Mesenchymal stem cell (in vitro differentiated cells and primary cell): ENCODE measurements at places on chromosomes 13 and 19.

DNA sequence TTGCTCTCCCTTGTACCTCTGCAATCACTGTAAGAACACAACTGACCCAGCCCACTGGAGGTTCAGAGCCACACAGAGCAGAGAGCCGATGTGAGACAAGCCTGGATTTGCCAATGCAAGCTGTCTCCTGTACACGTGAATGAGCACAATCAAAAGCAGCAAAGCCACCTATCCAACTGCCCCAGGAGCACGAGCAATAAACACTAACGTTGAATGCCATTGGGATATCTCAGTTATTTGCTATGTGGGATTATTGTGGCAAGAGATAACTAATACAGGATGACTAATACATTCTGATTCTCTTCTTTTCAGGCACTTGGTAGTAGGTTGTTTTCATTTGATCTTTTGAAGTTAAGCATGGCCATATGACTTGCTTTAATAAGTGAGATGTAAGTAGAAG is 85.2 kb upstream of the FAM216B start:
- peak; percentile 50 for DNase-seq

DNA sequence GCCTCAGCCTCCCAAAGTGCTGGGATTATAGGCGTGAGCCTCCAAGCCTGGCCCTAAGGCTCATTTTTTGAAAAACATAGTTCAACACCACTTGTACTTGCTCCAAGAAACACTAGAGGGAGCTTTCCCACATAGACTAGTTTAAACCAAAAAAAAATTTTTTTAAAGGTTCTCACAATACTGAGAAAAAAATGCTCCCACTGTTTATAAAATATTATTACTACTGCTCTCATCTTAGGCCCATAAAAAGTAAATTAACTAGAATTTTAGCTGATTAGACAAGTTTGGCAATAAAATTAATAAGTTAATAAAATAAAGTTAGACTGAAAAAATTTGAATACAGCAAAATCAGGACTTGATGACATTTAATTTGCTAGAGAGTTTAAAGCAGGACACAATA is 109.5 kb downstream of the TBC1D4 start:
- peak; percentile 59 for DNase-seq

DNA sequence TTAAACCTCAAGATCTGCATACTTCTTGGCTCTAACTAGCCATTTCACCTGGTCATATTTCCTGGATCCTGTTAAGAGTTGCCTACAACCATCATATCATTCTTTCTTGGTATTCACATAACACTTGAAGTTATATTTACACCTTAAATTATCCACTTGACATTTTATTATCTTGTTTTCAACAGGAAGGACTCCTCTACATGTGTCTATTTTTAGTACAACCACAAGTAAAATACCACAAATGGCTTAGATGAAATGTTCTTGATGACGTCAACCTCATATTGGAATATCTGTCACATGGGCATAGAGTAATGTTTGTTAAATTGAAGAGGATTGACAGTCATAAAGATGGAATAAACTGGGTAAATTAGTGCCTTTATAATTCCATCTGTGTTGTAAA is 9.4 kb downstream of the PCDH20 start:
- DNase-seq, result no peak

- no peak for DNase-seq
These were observed 371.8 kb downstream of the SLITRK6 start for GRCh38 chr13:85427416-85427815.

DNA sequence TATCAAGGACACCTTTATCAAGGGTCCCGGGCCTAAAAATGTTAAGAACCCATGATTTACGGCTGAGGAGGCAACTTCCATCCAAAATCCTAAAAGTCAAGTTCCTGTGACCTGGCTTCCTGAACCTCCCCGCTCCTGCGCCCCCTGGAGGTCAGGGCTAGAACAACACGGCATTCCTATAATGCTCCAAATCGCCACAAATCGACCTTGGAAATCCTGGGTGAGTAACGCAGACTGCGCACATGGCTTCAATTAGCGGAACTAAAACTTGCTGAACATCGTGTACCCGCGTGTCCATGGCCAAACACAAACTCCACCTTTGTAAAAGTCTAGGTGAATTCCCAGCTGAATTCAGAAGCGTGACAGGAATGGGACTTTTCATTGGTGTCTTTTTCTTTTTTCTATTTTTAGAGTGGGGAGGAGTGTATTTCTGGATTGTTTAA is 4.3 kb upstream of the C5AR1 start:
- peak; percentile 88 for DNase-seq

GRCh38 chr19:9700229-9700981 is 25.5 kb upstream of the ZNF562 start:
- no peak for DNase-seq

DNA sequence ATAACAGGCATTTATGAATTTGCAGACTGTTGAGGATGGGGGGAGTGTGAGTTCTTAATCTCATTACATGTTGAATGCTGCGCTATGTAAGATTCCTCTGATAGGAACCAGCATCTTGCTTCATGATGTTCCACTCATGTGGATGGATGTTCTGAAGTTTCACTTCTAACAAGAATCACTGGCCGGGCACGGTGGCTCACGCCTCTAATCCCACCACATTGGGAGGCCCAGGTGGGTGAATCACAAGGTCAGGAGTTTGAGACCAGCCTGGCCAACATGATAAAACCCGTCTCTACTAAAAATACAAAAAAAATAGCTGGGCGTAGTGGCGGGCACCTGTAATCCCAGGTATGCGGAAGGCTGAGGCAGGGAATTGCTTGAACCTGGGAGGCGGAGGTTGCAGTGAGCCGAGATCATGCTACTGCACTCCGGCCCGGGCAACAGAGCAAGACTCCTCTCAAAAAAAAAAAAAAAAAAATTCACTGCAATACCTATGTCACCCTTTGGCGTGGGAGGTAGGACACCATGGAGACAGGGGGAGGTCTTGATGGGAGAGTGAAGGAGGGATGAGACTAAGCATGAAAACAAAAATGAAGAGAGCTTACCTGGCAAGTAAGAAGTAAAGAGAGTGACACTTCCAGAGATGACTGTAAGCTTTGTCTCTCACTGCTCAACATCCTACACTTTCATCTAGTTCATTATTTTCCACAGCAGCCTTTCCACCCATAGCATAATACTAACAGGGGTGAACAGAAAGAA is 133.0 kb downstream of the DCT start:
- no peak for DNase-seq

DNA sequence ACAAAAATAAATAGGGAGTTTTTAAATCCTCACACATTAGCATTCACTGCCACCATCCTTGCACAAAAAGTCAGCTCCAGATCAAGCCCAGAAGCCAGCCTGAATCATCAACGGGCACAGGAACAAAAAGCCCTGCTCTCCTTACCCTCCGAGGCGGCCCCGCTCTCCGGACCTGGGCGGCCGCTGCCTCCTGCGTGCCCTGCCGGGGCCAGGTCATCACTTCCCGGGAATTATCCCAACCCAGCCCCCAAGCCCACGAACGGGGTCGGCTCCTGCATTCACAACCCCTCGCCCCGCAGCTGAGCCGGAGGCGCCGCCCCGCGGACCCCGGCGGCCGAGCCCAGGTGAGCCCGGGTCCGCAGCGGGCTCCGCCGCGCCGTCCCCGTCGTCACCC is 754 bp downstream of the DNAJB1 start:
- no peak for DNase-seq

GRCh38 chr13:22175241-22175640 is 504.4 kb downstream of the FGF9 start:
- no peak for DNase-seq

- DNase-seq, result peak; percentile 39
These were observed 29.2 kb upstream of the GARRE1 start for GRCh38 chr19:34224996-34225658.

DNA sequence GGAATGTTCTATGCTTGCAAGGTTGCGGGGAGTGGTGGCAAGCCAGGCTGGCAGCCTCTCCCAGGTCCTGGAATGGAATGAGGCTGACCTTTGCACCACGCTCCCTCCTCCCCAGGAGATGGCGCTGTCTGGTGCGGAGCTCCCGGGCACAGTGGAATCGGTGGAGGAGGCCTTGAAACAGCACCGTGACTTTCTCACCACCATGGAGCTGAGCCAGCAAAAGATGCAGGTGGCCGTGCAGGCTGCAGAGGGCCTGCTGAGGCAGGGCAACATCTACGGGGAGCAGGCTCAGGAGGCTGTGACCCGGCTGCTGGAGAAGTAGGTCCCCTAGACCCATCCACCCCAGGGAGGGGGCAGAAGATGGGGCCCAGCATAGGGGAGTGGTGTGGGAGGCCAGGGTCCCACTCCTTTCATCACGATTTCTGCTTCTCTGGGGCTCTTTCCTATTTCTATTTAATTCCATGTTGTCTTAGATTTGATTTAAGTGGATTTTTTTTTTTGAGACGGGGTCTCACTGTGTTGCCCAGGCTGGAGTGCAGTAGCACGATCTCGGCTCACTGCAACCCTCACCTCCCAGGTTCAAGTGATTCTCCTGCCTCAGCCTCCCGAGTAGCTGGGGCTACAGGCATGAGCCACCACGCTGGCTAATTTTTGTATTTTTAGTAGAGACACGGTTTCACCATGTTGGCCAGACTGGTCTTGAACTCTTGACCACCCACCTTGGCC is 53.2 kb upstream of the SHKBP1 start:
- peak; percentile 55 for DNase-seq

DNA sequence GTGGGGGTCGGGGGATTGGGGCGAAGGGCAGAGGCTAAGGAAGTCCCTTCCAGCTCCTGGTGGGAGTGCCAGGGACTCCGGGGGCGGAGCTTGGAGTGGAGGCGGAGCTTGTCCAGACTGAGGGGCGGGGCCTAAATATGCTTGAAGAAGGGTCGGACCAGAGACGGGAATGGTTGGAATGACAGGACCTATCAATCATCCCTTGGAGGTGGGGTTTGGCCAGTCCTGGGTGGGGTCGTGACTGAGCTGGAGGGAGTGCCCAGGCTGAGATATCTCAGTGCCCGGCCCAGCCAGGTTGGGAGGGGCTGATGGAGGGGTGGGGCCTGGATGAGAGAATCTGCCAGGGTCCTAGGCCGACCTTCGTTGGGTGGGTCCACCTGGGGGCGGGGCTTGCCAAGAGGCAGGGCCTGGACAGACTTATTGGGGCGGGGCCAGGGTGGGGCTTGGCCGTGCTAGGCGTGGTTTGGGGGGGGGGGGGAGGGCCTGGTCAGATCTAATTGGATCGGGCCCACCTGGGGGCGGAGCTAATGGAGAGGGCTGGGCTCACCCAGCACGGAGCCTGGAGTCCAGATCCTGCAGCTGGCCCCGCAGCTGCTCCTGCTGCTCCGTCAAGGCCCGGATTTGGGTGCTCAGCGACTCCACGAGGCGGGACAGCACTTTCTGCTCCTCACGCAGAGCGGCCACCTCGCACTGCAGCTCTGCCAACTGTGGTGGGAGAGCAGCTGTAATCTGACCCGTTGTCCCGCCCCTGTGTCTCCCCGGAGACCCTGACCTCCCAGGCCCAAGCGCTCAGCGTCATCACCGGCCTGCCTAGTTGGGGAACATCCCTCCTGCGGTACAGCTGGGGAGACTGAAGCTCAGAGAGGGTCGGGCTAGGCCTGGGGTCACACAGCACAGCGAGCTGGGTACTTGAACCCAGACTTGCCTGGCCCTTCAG is 2.6 kb upstream of the WIZ start:
- peak; percentile 90 for DNase-seq

- no peak for DNase-seq
These were observed 147.3 kb downstream of the SLC7A1 start for GRCh38 chr13:29448174-29448573.

GRCh38 chr19:4566402-4567051 is 7.0 kb upstream of the SEMA6B start:
- DNase-seq, result no peak

DNA sequence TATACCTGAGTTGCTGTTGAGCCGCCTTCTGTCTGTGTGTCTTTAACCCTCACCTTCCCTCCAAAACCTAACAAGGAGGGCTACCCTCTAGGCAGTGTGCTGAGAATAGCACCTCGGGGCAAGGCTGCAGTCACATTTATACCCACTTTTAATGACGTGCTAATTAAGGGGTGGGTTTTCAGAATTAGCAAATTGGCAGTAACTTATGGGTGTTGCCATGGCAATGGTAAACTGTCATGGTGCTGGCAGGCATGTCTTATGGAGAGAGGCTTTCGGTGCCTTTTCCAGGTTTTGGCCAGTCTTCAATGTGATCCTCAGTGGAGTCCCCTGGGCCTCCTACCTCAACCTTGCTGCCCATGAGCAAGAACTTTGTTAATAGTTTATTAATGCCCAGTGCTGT is 1.2 kb upstream of the PNMA8A start:
- no peak for DNase-seq

DNA sequence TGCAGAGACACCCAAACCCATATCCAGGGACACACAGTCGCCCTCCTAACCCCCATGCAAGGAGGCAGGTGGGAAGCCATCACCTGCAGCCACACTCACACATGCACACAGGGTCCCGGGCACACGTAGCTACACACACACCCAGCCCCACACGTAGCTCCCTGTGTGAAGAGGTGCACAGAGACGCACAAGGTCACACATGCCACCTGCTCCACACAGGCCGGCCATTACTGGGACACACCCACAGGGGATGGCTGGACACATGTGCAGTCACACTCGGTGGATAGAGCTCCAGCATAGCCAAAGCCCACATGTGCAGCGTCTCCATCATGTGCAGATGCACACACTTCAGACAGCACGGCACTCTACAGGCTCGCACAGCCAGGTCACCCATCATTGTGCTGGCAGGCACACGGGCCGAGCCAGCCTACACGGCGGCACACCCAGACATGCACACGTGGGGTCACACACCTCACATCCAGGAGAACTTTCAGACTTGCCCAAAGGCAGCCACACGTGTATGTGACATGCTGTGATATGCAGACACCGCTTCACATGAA is 1.1 kb downstream of the ZNF835 start:
- no peak for DNase-seq

- DNase-seq, result no peak
These were observed 423 bp downstream of the LSM14A start for GRCh38 chr19:34172661-34173192.

DNA sequence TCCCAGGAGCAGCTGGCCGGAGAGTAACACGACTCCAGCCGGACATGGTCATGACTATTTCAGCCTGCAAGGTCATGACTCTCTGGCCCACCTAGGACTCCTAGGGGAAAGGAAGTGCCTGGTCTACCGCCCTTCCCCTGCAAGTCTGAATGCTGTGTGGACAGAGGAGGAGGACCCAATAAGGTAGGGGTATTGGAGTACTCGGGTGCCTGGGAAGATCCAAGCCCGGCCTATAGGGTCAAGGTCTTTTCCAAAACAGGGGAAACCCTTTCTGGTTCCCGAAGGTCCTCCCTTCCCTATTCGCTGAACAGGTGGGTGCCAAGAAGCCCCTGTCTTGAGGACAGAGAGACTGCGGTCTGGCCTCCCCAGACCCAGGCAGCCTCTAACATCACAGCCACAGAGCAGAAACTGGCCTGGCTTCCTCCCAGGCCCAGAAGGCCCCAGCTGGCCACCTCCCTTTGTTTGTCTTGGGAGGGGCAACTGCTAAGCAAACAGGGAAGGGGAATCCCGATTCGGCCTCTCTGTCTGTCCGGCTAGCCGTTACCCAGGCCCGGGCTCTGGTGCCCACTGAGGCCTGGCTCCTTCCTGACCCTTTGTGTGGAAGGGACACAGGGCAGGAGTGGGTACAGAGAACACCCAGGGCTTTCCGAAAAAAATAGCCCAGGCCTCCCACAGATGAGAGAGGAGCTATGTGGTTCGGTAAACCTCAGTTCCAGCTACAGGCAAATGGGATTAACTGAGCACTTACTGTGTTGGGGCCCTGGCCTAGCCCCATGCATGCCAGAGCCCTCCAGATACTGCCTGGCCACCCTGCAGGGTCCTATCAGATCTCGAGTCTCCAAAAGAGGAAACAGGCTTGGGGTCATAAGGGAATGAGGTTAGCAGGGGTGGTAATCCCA is 5.2 kb upstream of the GRAMD1A start:
- DNase-seq, result no peak

GRCh38 chr19:55720214-55720746 is 17.9 kb downstream of the NLRP9 start:
- no peak for DNase-seq

GRCh38 chr19:9940778-9941177 is 4.5 kb upstream of the OLFM2 start:
- no peak for DNase-seq
